ENCODE measurements at places on chromosomes 13 and 19.

- DNase-seq: no peak
These were observed 746 bp downstream of the RAB3D start for GRCh38 chr19:11338569-11339253.

GRCh38 chr13:79404985-79405384 is 1.1 kb downstream of the RBM26 start:
- DNase-seq: no peak

- no peak for DNase-seq
These were observed 57.5 kb downstream of the SLC7A1 start for GRCh38 chr13:29537736-29538651.

DNA sequence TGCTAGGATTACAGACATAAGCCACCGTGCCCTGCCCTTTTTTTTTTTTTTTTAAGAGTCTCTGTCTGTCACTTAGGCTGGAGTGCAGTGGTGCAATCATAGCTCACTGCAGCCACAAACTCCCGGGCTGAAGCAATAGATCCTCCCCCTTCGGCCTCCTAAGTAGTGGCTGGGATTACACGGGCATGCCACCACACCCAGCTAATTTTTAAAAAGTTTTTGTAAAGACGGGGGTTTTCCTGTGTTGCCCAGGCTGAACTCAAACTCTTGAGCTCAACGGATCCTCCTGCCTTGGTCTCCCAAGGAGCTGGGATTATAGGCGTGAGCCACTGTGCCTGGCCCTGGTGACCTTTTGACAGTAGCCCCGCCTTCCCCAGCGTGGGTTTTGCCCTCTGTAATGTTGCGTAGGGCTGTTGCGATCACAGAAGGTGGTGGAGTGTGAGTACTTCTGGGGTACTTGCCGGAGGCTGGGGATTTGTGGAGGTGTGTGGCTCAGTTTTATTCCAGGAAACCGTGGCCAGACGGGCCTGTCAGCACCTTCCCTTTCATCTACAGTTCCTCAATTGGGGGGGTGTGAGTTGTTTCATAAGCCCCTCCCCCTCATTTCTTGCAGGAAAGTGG is 11.6 kb upstream of the RETN start:
- no peak for DNase-seq

GRCh38 chr13:98155475-98156109 is 12.7 kb downstream of the FARP1 start:
- DNase-seq: no peak

GRCh38 chr19:46791944-46792343 is 3.5 kb upstream of the SLC1A5 start:
- DNase-seq: no peak

DNA sequence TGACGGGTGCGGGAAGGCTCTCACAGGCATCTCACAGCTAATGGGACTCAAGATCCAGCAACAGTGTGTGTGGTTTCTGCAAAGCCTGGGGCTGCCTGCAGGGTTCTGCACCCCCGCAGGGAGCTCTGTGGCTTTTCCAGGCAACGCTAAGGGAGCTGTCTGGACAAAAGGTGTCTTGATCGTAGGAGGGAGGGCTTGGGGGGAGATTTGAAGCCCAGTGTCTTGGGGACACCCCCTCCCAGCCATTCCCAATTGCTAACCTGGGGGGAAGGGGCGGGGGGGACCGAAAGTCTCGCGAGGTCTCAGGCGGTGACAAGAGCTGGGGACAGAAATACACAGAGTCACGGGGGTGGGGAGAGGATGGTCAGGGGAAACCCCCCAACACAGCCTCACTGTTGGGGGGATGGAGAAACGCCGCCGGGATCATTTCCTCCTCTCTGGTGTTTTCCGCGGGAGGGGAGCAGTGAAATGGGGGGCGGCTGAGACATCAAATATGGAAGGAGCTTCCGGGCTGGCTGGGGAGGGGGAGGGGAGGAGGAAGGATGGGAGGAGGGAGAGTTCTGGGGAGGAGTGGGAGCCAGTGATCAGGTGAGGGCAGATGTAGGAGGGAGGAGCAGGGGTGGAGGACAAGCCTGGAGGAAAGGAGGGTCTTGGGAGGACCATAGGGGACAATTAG is 13.3 kb downstream of the KCNC3 start:
- no peak for DNase-seq

DNA sequence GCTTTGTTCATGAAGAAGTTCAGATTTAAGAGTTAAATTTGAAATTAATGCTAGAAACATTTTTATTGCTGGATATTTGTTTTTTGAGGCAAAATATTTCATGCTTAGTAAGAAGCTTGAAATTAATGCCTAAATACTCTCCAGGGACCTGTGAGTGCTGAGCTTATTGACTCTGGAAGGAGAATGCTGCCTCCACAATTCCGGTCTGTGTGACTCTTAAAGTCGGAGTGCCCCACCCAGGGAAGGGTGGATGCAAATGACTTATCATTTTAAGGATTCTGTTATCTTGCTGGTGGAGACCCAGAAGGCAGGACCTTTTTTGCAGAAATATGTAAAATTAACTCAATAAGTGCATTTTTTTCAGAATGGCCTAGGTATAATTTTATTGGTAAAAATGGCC is 143.8 kb upstream of the RXFP2 start:
- no peak for DNase-seq

- DNase-seq: no peak
These were observed 80.4 kb downstream of the LRCH1 start for GRCh38 chr13:46633416-46633815.
